T-helper 2 cell treated with Interferon-gamma antibody and Interleukin-4, amounts not matched to agents 5 μg/mL and 100 μg/mL, for 36 hours (primary cell): ENCODE measurements at places on chromosomes 1 and 21.

DNA sequence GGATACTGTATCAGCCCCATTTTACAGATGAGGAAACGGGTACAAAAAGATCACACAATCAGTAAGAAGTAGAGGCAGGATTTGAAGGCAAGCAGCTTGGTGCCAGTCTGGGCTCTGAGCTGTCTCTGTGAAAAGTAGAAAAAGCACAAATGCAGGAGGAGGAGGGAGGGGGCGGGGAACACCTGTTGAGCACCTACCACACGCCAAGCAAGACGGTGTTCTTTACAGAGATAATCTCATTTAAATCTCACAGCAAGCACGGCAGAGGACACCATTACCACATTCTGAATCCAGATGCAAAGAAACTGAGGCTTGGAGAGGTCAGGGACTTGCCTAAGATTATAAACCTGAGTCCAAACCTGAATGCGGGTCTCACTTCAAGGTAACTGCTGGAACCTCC is 3.3 kb downstream of the LRRC38 start:
- DNase-seq, result no peak

GRCh38 chr1:16007671-16008341 is 3.8 kb downstream of the SRARP start:
- no peak for DNase-seq

- peak; percentile 17 for DNase-seq
Measured at GRCh38 chr1:224929335-224930237, at the start of gene DNAH14. TSS of gene DNAH14 (plus strand) at chr1:224929675. CDS start at chr1:224952703, 23,028 bp downstream.

DNA sequence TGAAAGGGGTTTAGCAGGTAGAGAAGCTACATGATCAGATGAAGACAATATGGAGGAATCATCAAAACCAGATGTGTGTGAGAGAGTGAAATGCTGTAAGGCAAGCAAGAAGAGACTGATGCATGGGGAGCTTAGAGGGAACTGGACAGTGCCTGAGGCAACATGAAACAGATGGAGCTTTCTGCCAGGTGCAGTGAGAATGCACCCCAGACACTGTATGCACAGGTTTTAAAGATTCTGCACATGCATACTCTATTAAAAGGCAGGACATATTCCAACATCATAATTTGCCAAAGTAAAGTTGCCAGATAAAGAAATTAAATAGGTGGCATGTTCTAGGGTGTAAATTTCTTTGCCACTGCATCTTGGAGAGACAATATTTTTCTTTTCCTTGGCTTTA is 200.1 kb downstream of the AMY1C start:
- DNase-seq, result no peak

- DNase-seq, result peak; percentile 98
Measured at GRCh38 chr1:244864253-244865027, at the start of gene HNRNPU. TSS of gene HNRNPU (minus strand) at chr1:244864543. CDS start at chr1:244864307, 236 bp downstream.

DNA sequence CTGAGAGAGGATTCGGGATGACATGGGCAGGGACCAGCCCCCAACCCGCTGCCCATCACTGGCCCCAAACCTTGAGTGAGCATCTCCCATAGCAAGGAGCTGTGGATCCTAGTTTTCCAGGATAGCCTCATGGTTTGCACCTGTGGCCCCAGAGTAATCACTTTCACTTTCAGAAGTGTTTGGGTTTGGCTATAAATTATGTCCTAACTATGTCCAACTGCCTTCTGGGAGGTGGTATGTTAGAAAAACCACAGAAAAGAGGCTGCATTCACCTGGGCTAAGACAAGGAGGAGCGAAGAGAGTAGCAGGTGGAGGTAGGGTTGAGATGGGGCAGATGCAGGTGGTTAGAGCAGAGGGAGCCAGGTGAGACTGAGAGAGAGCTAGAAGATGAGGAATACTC is 19.4 kb upstream of the CLIC6 start:
- DNase-seq, result no peak
